ENCODE measurements at places on chromosomes 1 and 21. TPM values are rescaled to one million over a fixed set of nuclear protein-coding genes. Genes with fewer than 3 reads are reported as not detected.

The LIN28A gene
- total RNA-seq = not detected

The SIM2 gene
- 0.11 TPM for total RNA-seq

The RNF186 gene
- not detected for total RNA-seq

The FCRL2 gene
- not detected for total RNA-seq

The ANKRD34A gene
- total RNA-seq = 0.13 TPM

The CLDN19 gene
- total RNA-seq = not detected

The KRTAP12-2 gene
- total RNA-seq = not detected

The EXOC8 gene
- 16.0 TPM for total RNA-seq

The TDRD10 gene
- not detected for total RNA-seq

The RGS7 gene
- 0.37 TPM for total RNA-seq

The RSPH1 gene
- total RNA-seq = not detected

The CRB1 gene
- total RNA-seq = 0.05 TPM

The FCGR2B gene
- total RNA-seq = not detected
